ENCODE measurements at places on chromosomes 2 and 18.

- no peak for DNase-seq
Measured at GRCh38 chr18:69455125-69455524, 54.4 kb downstream of the DOK6 start.

DNA sequence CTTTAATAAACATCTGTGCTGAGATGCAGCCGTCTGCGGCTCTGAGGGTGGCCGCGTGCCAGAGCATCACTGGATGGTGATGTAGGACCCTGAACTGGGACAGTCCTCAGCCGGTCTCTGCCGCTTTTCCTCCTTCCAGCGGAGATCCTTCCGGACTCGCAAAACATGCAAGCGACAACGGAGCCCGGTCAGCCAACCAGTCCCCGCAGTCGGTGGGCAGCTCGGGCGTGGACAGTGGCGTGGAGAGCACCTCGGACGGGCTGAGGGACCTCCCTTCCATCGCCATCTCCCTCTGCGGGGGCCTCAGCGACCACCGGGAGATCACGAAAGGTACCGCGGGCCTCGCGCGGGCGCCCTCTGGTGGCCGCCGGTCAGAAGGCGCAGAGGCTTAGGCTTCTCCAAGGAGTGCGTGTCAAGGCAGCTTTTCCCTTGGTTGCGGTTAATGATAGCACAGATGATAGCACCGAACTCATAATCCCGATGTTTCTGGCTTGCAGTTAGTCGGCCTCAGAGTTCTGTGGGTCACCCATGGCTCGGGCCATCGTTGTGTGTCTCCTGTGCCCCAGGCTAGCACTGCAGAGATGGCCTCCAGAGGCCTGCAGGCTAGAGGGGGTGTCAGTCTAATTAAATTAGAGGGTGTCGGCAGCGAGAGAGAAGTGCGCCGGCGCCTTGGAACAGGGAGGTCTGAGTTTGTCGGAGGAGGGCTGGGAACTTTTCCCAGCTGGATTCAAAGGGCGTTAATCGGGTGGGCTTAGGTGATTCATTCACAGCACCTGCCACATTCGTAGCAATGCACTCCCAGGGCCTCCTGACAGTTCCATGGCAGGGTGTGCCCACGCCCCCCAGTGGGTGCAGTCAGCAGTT is 38.5 kb downstream of the LPIN1 start:
- peak; percentile 54 for DNase-seq

DNA sequence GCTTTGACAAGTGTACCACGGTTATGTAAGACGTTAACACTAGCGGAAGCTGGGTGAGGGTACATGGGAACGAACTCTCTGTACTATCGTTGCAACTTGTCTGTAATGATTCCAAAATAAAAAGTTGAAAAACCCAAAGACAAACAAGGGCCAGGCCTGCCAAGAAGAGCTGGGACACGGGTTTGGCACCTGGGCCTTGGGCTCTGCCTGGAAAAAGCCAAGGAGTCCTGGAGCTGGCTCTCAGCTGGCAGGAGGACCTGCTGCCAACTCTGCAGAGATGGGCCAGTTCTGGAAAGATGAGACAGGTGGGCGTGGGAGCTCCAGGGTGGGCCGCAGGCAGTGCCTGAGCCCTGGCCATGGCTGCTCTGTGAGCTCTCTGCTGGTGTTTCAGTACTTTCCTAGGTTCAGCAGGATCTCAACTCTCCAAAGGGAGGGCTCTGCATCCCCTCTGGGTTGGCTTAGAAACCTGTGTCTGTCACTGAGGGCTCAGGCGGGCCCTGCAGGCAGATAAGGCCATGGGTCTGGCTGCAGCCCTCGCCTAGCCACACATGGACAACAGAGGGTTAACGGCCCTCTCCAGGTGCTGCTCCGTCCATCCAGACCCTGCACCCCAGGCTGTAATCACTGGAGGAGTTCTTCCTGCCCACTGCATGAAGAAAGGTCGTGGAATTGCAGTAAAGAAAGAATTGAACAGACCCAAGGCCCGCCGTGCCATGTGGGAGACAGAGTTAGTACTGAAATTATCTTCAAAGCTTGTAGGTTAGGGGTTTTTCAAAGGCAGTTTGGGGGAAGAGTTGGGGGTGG is 89.9 kb downstream of the RHOB start:
- no peak for DNase-seq

- DNase-seq = no peak
Measured at GRCh38 chr18:50143886-50144285, 51.1 kb downstream of the MYO5B start.

DNA sequence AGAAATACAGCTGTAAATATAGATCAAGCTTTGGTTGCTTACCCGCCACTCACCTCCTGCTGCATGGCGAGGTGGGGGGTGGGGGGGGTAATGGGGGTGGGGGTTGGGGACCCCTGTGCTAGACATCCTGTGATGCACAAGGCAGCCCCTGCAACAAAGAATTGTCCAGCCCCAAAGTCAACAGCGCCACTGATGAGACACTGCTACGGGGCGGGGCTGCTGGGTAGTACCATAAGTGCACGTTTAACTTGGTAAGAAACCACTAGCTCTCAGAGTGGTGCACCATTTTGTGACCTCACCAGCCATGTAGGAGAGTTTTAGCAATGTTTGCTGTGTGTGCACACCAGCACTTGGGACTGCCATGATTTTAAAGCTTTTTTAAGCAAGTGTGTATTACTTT is 40.3 kb downstream of the SNORC start:
- no peak for DNase-seq

GRCh38 chr18:58992301-58993231 is 127.9 kb downstream of the ZNF532 start:
- no peak for DNase-seq

- DNase-seq = no peak
Measured at GRCh38 chr18:27787547-27787946, 389.4 kb downstream of the CDH2 start.

DNA sequence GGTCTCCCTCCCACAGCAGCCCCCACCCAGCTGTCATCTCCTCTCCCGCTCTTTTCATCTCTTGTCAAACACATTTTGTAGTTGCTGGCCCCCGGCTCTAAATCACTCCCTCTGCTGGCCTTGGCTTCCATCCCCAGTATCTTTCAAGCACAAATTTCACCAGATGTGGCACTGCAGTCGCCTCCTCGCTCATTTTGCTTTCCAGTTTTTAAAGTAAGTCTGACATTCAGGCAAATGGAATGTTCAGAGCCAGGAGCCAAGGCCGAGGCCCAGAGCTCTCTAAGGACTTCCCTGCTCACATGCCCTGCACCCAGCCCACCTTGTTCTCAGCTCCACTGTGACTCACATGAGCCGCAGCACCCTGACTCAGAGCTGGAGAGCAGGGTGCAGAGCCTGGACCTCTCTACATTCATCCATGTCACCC is 158.4 kb downstream of the GALNT14 start:
- peak; percentile 91 for DNase-seq

DNA sequence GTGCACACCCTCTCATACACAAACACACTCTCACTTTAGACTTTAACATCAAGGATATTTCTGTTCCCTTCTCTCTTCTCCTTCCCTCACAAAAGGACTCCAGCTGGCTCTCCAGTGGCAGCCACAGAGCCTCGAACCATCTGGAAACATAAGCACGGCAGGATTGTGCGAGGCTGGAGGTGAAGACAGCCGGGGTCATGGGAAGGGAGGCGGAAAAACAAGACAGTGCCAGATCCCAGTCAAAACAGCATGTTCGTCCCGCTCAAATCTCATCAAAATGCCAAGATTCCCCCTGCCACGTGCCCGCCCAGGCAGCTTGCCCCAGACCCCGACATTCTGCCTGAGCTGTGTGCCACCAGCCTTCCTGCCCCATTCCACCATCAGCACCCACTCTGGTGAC is 180.3 kb downstream of the ZBTB7C start:
- no peak for DNase-seq

GRCh38 chr2:238785528-238785860 is 62.4 kb upstream of the TWIST2 start:
- peak; percentile 7 for DNase-seq

DNA sequence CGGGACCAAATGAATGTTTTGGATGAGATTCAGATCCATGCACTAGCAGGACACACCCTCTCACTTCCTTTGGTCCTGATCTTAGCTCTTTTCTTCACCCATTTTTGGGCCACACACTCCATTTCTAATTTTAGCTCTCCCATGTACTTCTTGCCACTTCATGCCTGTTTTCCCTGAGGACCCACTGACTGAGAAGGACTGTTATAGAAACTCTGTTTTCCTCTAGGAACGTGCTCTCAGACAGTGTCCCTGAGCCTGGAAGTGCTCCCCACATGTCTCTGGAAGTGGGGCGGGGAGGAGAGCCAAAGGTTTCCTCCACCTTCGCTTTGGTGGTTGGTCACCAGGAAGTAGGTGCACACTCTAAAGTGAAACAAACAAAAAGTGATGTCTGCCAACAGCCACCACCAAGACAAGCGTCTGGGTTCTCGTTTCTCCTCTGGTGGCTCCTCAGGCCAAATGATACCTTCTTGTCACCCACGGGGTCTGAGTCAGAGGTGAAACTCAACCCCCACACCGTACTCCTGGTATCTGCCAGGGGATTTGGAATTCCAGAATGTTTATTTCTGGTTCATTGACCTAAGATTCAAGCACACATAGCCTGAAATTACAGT is 74.7 kb downstream of the MERTK start:
- peak; percentile 18 for DNase-seq

- no peak for DNase-seq
Measured at GRCh38 chr2:4539121-4539520, 835.7 kb downstream of the DCDC2C start.

DNA sequence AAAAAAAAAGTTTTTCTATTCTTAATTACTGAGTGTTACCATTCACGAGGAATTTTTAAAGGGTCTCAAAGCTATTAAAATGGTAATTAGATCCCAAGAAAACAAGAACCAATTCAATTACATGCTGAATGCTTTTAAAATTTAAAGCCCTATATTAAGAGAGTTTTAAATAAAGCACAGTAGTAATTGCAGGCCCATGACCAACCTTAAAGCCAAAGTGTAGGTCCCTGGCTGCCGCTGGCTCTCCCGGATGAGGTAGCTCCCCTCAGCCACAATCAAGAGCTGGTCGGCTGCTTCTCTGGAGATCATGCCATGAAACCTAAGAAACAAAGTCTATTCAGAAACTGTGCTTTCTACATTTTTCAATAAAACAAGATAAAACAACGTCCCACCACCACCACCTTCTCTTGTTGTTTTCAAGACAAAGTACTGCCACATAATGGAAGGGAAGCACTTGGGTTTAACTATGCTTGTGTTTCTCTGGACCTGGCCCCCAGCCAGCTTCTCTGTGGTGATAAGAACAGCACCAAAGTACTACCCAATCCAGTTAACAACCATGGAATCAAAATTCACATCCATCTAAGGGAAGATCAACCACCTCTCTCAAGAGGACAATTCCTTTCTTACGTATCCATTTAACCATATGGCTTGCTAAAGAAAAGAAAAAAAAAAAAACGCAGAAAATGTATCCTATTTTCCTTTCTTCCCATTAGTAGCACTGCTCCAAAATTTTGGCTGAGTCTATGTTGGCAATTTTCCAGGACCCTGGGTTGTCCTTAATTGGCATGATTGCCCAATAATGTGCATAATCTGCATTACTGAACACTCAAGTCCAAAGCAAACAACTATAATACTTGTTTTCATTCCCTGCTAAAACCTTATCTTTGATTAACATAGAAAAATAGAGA is 90.1 kb downstream of the CHN1 start:
- peak; percentile 11 for DNase-seq

- DNase-seq = peak; percentile 24
Measured at GRCh38 chr2:159064446-159065301, 96.2 kb downstream of the TANC1 start.

DNA sequence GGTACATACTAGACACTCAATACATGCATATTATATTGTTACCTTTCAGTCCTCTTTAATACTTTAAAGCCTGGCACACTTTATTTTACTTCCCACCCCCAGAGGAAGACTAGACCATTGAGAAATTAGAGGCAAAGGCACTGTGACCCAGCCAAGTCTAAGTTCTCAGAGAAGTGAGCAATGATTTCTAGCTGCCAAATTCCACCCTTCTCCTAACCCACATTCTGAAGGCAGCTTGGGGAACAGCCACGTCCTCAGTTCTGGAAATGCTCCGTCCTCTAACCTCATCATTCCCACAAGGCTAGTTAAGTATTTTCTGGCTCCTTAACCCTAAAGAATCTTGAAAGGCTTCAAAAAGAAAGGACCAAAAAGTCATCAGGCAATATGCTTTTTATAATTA is 86.6 kb downstream of the COL5A2 start:
- peak; percentile 85 for DNase-seq

DNA sequence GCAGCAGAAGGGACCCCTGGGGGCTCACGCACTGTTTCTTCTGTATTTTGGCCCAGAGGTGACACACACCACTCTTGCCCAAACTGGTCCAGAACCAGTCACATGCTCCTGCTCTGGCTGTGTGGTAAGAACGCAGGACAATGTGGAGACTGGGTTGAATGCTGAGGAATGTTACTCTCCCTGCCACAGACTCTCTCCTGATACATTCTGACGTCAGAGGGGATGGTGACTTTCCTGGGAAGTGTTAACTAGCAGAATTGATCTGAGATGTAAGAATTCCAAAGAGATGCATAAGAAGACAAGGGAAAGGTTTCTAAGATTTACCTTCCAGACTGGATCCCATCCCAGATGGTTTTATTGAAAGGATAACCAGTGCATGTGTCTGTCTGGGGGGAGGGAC is 100.8 kb downstream of the ASB1 start:
- DNase-seq = peak; percentile 95

GRCh38 chr18:34929336-34929780 is 111.9 kb upstream of the MAPRE2 start:
- DNase-seq = peak; percentile 69

DNA sequence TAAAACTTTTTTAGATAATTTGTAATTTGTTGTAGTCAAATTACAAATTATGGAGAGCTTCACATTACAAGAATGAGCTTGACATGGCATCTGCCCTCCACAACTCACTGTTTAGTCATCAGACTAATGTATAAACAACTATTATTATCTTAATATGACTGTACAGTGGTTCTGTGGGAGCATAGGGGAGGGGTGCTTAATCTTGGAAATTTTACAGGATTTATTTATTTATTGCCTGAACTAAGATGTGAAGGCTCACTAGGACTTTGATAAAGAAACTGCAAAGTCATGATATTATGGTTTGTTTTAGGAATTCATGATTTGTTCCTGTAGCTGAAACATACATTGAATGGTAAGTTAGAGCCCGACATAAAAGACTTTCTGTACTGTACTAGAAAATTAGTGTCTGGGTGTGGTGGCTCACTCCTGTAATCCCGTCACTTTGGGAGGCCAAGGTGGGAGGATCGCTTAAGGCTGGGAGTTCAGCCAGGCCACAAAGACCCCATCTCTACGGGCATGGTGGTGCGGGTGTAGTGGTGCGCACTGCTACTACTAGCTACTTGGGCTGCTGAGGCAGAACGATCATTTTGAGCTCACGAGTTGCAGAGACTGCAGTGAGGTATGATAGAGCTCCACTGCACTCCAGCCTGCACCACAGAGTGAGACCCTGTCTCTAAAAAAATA is 2.1 kb downstream of the MARCHF7 start:
- peak; percentile 63 for DNase-seq

DNA sequence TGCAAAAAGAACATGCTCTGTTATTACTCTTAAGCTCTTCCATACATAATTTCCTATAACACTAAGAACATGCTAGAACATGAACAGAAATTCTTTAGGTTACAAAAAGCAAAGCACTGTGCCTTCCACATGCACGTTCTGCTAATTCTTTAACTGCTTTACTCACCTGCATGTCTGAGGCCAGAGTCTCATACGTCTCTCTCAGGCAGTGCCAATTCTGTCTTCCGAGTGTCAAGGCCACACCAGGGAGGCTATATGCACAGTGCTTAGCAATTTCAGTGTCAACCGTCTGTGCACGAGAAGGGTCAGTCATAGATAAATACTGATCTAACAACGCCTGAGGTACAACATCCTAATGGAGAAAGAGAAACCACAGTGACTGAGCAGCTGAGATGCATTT is 55.1 kb downstream of the PPP4R1 start:
- no peak for DNase-seq

All from fibroblast of skin of right biceps (primary cell).